ENCODE measurements at places on chromosomes 4 and X.

- DNase-seq, result no peak
These were observed 130.1 kb downstream of the KLHL8 start for GRCh38 chr4:87090305-87090704.

DNA sequence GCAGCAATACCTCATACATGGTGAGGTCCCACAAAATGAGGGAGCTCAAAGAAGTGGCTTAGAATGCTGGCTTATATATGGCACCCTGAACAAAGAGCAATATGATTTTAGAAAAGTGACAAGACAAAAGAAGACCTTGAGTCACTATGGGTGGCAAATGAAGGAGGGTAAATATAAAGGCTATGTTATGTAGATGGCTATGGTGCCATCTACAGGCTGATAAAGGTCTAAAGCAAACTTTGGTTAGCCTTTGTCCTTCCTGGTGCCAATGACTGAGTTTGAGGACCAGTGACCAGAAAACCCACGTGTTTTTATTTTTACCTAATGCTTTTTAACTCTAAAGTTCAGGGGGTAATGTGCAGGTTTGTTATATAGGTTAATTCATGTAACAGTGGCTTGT, 151.8 kb downstream of the CCNG2 start:
- no peak for DNase-seq

GRCh38 chr4:83738895-83739294, 203.0 kb downstream of the GPAT3 start:
- DNase-seq, result no peak

- no peak for DNase-seq
These were observed 15.8 kb upstream of the GTPBP6 start for GRCh38 chrX:334331-334891.

DNA sequence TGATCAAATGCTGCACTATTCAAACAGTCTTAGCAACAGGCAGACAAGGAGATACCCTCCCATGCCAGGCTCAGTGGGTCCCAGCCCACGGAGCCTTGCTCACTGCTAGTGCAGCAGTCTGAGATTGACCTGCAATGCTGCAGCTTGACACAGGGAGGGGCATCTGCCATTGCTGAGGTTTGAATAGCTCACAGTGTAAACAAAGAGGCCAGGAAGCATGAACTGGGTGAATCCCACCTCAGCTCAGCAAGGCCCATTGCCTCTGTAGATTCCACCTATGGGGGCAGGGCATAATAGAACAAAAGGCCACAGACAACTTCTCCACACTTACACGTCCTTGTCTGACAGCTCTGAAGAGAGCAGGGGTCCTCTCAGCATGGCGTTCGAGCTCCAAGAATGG, 26.6 kb upstream of the ZXDB start:
- DNase-seq, result no peak

- DNase-seq, result no peak
These were observed 74.0 kb downstream of the CPZ start for GRCh38 chr4:8666581-8666980.

DNA sequence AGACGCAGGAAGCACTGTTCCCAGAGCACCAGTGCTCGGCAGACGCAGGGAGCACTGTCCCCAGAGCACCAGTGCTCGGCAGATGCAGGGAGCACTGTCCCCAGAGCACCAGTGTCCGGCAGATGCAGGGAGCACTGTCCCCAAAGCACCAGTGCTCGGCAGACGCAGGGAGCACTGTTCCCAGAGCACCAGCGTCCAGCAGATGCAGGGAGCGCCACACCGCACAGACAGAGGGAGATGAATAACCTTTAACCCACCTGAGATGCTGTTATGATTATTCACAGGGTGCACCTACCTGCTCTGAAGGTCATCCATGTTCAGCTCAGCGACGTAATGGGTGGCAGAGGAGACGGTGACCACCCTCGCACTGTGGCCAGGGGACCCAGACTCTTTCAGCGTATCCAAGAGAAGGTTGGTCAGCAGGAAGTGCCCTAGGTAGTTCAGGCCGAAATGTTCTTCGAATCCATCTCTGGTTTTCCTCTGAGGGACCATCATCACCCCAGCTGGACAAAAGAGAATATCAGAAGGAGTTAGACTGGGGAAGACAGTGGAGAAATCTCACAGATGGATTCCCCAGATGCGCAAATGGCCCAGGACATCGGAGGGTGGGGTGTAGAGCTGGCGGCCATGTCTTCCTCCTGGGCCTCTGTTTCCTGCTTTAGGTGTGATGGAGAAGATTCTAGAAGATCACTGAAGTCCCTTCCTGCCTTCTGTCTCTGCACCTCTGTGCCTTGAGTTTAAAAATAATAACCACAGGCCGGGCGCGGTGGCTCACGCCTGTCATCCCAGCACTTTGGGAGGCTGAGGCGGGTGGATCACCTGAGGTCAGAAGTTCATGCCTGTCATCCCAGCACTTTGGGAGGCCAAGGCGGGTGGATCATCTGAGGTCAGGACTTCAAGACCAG, 234.1 kb downstream of the DHRSX start:
- no peak for DNase-seq

DNA sequence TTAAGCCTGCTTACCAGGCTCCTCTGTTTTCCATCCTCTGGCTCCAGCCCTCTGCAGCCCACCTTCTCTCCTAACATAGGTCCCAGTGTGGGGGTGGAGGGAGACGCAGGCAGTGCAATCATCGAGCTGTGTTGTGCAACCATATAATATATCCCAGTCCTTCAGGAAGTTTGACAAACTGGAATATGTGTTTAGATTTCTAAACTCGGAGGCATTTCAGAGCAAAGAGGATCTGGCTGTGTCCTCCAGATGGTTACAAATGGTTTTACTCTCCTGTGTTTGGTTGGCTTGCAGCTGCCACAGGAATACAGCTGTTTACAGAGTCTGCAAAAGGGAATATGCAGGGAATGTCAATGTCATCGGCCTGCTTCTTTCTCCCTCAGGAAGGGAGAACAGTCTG, 195.3 kb upstream of the LNX1 start:
- DNase-seq, result no peak

DNA sequence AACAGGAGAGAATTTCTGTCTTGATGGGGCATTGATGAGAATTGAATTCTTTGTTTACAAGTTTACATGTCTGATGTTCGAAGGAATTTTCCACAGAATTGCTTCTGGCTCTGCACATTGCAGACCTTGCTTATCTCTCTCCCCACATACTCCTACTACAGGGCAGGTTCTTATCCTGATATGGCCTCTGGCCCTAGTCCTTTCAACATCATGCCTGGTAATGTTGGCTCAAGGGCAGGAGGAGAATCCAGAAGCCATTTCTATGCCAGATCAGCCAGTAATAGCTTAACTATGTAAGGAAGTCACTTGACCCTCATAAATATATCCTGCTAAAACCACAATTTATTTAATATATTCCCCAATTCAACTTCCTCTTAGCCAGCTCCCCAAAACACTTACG, 24.3 kb upstream of the TSPAN5 start:
- DNase-seq, result no peak

GRCh38 chr4:103754844-103755243, 35.1 kb upstream of the TACR3 start:
- DNase-seq, result no peak

DNA sequence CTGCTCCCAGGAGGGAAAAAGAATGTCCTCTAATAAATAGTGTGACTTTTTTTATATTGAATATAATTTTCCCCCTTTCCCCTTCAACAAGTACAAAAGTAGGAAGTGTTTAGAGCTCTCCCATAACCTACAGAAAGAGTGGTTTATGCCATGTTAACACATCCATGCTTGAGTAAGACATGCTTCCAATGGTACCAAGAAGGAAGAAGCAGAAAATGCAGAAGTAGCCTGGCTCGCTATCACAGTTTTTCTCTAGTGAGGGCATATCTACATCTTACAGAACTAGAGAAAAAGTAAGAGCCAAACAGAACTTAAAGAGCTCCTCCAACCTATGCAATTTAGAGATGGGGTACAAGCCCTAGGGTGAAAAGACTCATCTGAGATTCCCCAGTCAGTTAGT, 82.5 kb downstream of the ARHGEF9 start:
- no peak for DNase-seq

DNA sequence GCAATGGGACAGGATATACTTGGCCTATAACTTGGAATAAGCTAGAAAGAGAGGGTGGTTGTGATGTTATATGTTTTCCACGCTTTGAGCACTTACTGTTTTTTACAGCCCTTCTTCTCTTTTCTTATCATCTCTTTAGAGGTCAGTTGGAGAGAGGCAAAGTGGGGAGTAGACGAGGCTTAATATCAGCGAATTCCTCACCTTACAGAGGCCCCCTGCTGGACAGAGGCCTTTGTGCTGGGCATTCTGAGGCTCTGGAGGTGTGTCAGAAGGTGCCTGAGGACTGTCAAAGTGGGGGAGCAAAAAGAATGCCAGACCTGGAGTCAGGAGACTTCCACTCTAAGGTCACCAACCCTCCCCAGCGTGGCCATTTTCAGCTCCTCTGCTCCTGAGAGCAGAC, 42.5 kb downstream of the MAMLD1 start:
- DNase-seq, result no peak

DNA sequence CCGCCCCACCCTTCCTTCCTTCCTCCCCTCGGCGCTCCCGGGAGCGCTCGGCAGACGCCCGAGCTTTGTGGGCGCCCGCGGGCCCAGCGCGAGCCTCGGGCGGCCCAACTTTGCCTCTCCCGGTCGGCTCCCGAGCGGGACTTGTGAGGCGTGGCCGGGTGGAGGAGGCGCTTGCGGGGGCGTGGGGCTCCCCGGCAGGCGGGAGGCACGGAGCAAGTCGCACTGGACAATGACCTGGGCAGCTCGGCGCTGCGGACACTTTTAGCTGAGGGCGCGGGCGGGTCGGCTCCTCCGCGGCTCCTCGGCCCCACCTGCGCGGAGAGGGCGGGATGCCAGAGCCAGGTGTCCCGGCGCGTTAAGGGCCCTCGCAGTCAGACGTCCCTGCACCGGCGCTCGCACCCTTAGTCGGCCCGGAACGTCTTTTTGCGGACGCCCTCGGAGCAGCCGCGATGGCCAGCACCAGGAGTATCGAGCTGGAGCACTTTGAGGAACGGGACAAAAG, 385 bp downstream of the DCLK2 start:
- DNase-seq, result no peak

Measured in stimulated activated CD4-positive, alpha-beta T cell treated with anti-CD3 and anti-CD28 coated beads, Interleukin-1b, Interleukin-23, amount 100 ng/mL, for 1 hour (primary cell).